ENCODE measurements at places on chromosomes 7 and 10. TPM values are rescaled to one million over a fixed set of nuclear protein-coding genes. Genes with fewer than 3 reads are reported as not detected.

CASTOR2 gene
- polyA plus RNA-seq: 27.6 TPM

- no peak for DNase-seq
Measured at GRCh38 chr7:142800699-142801260, 30.0 kb downstream of the PRSS2 start.

- DNase-seq: no peak
Measured at GRCh38 chr7:138559448-138559847, 99.4 kb downstream of the TRIM24 start.

GRCh38 chr7:80719261-80719660 lies 80.8 kb downstream of the CD36 start:
- DNase-seq: no peak

GRCh38 chr10:43417950-43418768 lies 9.2 kb upstream of the HNRNPF start:
- no peak for DNase-seq

- DNase-seq: no peak
Measured at GRCh38 chr7:148645898-148646297, 52.8 kb upstream of the CUL1 start.

GRCh38 chr10:51090190-51090589 lies 15.9 kb downstream of the PRKG1 start:
- DNase-seq: no peak

DNA sequence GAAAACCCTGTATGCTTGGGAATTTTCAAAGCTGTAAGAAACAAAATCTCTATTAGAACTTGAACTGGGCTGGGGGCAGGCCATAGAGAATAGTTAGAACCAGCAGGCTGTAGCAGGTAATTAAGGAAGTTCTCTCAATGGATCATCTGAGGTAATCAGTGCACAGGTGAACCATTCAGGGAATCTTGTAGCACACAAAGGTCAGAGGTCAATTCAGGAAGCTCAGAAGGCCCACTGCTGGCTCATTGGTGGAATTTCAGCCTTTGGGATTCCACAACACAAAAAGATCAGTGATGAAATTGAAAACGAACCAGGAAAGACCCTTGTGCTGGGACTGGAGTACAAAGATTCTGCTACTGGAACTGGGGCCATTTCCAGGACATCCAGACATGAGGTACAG lies 82.0 kb downstream of the TMEM168 start:
- no peak for DNase-seq
